ENCODE measurements at places on chromosomes 11 and 22.

DNA sequence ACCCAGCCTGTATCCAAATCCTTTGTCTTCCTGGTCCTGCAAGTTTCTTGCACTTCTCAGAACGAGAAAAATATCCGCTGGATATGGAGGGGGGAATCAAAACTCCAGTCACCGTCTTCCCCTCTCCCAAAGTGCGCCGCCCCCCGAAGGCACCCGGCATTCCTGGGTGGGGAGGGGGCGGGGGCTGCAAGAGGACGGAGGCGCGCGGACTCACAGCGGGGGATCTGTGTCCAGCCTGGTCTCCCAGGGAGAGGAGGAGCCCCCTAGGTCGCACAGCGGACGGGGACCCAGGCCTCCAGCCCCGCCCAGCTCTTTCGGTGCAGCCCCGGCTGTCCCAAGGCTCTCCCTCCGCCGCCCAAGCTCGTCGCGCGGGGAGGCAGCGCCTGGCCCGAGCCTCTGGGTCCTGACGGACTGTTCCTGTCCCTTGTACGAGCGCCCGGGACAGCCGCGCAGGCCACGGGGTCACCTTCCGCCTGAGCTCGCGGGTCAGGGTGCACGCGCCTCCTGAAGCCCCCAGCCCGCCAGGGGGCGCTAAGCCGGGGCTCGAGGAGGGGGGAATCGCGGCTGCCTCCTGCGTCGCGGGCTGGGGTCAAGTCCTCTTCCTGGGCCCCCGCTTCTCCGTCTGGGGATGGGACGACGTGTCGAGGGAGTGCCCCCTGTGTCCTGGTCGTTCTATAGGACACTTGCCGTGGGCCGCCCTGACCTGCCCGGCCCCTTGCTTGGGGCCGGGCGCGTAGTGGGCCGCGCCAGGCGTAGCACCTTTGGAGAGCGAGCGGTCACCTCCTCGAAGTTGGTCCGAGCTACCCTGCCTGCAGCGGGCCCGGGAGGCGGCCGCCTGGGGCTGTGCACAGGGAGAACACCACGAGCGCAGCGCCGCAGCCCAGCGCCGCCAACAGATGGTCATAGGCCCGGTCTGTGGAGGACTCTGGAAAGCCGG is 2.4 kb upstream of the WNT11 start:
- peaks cover 10% of the 10 kb centered on the region for H3K27me3 ChIP-seq
- peaks cover 60% of the 10 kb centered on the region for H3K4me1 ChIP-seq

DNA sequence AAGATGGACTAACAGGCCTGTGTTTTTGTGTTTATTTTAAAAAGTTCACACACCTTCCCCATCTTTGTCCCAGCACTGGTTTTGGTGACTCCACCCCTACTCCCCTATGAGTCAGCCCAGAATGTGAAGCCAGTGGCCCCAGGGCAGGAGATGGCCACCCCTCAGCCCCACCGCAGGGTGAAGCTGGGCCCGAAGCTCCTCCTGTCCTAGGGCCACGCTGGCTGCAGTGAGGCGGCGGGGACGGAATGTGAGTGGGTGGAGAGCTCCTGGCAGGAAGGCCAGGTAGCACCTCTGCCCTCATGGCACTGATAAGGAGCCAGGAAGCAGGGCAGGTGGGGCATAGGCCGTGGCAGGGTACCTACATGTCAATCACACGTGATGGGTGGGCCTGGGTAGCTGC is 39.9 kb downstream of the SGSM3 start:
- H3K36me3 ChIP-seq: peaks cover 59% of the 10 kb centered on the region
- H3K4me1 ChIP-seq: no peaks in the 10 kb centered on the region
- H3K27ac ChIP-seq: no peak overlapping the region
- no peaks in the 10 kb centered on the region for H3K27me3 ChIP-seq
- no peak for DNase-seq
- H3K4me3 ChIP-seq: no peak overlapping the region

DNA sequence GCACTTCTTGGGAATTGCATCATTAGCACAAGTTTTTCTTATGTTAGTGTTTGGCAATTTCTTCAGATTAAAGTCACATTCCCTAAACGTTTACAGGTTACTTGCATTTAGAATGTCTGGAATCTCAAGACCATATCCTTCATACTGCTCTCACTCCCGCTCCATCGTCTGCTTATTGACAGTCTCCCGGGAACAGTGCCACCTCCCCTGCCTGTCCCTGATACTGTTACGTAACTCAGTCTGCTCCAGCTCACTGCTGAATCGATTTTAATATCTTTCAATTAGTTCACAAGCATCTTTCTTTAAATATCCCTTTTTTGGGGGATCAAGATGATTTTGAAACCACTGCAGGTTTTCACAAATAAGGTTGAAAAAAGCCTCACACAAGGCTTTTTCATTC is 48.2 kb downstream of the GLYATL2 start:
- no peaks in the 10 kb centered on the region for H3K4me1 ChIP-seq
- H3K36me3 ChIP-seq: no peaks in the 10 kb centered on the region
- H3K4me3 ChIP-seq: no peak overlapping the region
- H3K27me3 ChIP-seq: no peaks in the 10 kb centered on the region

DNA sequence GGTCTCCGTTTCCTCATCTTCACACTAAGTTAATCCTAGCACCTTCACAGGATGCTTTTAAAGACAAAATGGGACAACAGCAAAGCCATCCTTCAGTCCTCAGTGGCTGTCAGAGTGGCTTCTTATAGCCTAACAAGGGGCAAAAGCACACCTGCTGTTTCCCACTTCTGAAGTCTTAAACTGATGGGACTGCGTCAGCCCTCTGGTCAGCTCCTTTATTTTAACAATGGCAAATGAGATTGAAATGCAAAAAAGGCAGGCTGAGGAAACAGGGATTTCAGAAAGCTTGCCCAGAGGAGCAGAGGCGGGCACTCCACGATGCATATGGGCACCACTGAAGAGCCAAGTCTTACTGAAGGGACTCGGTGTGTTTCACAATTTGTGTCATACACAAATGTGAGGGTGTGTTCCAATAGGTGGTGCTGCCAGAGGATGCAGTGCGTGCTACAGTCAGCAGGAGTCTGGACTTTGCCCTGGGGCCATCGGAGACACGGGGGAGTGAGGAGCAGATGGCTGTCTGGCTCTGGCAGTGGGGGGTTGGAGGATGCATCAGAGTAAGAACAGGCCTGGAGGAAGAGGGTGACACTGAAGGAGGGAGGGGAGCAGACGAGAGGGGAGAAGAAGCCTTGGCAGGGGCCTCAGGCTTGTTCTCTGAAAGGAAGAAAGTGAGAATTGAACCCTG is 47.3 kb downstream of the TENM4 start:
- DNase-seq: no peak
- no peak overlapping the region for H3K27ac ChIP-seq
- H3K36me3 ChIP-seq: no peaks in the 10 kb centered on the region
